ENCODE measurements at places on chromosomes 12 and 14.

DNA sequence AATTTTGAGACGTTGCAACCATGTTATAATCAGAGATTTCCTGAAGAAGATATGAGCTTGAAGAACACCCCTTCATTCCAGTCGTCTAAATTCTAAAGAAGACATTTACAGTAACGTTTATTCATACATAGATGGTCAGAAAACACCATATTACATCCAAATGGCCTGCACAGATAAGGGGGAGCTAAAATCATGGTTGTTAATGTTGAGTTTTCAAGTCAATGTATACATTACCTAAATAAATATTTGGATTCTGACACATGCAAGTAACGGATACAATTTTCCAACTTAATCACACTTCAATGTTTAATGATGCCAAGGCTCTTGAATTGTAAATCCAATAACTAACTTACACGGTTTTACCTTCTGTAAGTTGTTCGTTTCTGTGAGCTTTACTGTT is 318.4 kb downstream of the SLC6A15 start:
- DNase-seq, result no peak

DNA sequence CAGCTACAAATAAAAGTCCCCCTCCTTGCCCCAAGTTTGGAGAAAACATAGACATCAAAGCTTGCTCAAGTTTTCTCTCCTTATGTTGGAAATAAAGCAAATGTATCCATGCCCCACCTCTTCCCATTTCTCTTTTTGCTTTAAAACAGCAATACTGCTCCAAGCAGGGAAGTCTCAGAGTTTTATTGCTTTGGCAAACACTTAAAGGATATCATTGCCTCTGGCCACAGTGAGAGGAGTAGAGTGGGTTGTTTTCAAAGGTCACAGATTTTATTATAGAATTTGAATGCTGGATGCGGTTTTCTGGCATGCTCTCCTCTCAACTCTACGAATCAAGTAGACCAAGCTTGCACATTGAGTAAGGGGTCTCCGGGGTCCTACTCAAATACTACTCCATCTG is 149.7 kb downstream of the TTC7B start:
- no peak for DNase-seq

DNA sequence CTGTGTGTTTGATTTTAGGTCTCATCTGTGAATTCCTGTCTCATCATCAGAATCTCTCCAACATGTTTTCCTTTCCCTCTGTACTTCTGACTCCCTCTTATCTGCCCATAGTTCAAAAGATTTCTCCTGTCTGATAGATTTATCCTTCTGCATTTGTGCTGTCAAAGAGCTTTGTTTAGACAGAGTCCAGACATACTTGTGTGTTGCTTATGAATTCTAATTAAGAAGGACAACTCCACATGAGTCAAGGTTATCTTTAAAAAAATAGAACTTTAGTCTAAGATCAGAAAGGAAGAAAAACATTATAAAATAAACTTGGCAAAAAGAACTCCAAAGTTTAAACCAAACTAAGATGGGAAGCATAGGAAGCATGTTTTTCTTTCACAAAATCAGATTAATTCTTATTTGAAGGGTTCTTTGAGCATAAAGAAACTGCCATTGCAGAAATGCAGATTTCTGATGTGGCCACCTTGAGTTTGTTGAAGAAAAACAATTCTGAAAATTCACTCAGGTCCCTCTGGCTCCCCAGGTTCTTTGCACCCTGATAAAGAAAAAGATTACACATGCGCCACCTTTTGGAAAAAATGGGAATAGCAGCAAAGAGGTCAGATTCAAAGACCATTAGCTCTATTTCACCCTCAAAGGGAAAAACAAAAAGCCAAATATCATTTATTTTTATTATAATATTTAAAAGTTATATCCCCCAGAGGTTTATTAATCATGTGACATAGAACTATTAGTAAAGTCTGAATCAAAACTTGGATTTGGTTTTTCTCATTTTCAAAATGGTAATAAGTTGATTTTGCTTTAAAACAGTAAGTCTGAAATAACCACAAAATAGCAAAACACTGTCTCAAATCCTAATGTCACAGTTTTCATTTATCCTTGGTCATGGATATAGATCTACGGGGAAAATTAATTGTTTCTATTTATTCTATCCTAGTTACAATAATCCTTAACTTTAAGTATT is 143.7 kb upstream of the DCN start:
- DNase-seq, result peak; percentile 83

DNA sequence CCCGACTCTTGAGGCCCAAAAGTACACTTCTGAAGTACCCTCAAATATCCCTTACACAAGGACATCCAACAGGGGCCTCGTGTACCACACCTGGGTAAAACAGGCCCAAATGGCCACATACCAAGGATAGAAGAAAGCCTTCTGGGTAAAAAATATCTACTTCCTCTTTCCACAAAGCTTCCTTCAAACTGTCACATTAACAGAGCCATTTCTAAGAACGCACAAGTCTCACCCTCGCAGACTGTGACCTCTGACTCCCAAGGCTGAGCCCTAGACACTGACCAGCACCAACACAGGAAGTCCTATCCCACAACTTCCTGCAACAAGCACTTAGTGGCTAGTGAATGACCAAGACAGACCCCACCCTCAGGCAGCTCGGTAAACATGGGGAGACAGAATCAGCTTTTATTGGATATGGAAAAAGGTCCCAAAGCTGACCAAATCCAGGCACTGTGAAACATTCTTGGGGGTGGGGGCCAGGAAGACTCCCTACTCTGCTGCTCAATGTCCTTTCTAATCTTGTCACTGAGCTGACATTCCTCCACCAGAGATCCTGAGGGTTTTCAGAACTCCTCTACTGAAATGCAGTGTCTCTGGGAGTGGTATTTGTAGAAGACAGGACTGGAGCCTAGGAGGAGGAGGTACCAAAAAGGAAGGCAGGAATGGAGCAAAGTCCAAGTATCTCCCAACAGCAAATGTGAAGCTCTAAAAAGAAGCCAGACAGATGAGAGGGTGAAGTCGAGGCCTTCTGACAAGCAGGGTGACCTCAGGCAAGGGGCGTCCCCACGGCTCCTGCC is 15.9 kb downstream of the KCTD10 start:
- DNase-seq, result peak; percentile 43

All from foreskin fibroblast (primary cell).